ENCODE measurements at places on chromosomes 1 and 21.

- no peak for DNase-seq
Observed at GRCh38 chr1:66788231-66788939, 12.7 kb downstream of the INSL5 start.

DNA sequence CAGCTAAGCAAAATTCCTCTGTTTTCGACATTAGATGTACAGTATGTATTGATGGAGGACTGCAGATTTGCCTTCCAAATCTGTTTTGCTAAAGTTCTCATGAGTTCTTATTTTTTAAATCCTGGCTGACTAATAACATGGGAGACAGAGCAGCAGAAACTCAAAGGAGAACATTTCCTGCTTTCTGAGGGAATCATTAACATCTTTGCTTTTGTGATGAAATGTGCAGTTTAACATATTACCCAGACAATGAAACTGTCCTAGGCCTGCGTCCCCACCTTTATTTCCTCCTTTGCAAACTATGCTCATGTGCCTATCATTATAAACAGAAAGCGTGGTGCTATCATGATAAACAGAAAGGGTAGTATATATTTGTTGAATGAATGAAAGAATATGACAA is 149.9 kb downstream of the ZP4 start:
- DNase-seq = no peak

- DNase-seq = no peak
Observed at GRCh38 chr1:79896140-79896539, 889.6 kb upstream of the ADGRL4 start.

DNA sequence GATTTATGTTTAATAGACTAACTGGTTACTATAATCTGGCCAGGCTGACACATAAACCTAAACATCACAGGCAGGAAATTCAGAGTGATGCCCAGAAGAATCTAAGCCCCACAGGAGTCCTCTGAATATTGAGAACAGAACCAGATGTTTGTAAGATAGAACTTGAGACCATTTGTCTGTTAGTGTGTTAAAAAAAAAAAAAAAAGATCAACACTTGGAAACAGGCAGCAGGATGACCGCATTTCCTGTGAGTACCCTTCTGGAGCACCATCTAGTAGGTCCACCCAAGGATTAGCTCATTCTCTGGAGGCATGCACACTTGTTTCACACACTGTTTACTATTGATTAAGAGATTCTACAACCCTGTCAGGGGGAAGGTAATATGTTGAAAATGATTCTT is 111.4 kb upstream of the VANGL1 start:
- DNase-seq = no peak
